ENCODE measurements at places on chromosomes 12 and 14. TPM values are rescaled to one million over a fixed set of nuclear protein-coding genes. Genes with fewer than 3 reads are reported as not detected.

- H3K4me3 ChIP-seq: peak overlapping the region; percentile 99
- peaks cover 15% of the 10 kb centered on the region for H3K27me3 ChIP-seq
- H3K4me1 ChIP-seq: peaks cover 17% of the 10 kb centered on the region
- H3K36me3 ChIP-seq: peaks cover 1% of the 10 kb centered on the region
These were observed 42.7 kb downstream of the DYRK4 start for GRCh38 chr12:4604684-4605193.

DNA sequence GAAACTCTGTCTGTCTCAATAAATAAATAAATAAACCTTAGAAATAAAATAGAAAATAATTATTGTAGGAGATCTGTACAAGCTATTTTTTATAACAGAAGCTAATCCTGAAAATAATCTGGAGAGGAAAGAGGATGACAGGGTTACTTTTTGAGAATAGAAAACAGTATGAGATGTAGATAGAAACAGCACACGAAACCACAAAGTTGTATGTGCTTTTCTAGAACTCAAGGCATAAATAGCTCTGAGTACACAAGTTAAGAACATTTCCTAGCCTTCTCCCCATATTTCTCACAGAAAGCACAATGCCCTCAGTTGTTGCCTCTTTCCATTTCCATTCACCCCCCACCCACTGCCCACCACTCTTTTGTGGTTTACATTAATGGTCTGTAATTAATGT lies 35.7 kb downstream of the SLC38A4 start:
- no peak overlapping the region for H3K27ac ChIP-seq
- H3K27me3 ChIP-seq: peaks cover 5% of the 10 kb centered on the region
- no peaks in the 10 kb centered on the region for H3K36me3 ChIP-seq
- no peak overlapping the region for H3K4me3 ChIP-seq

- no peak overlapping the region for H3K4me3 ChIP-seq
- no peaks in the 10 kb centered on the region for H3K27me3 ChIP-seq
- no peak for DNase-seq
These were observed 34.3 kb downstream of the OVCH1 start for GRCh38 chr12:29463198-29463597.

GRCh38 chr12:124550123-124551089 lies 17.0 kb downstream of the NCOR2 start:
- no peaks in the 10 kb centered on the region for H3K27me3 ChIP-seq
- DNase-seq: no peak
- peaks cover 86% of the 10 kb centered on the region for H3K4me1 ChIP-seq
- no peaks in the 10 kb centered on the region for H3K36me3 ChIP-seq
- no peak overlapping the region for H3K27ac ChIP-seq

Gene OSBPL8
- 73.7 TPM for total RNA-seq

Gene CCDC184
- total RNA-seq: 0.40 TPM

Gene BCL11B
- total RNA-seq: 49.1 TPM
